ENCODE measurements at places on chromosomes 4 and X.

- no peaks in the 10 kb centered on the region for H3K4me1 ChIP-seq
- H3K4me3 ChIP-seq: peak overlapping the region; percentile 65
- no peaks in the 10 kb centered on the region for H3K27me3 ChIP-seq
Measured at GRCh38 chr4:37827030-37827685, 672 bp downstream of the PGM2 start.

GRCh38 chr4:102736636-102737549, 23.9 kb downstream of the MANBA start:
- no peak for DNase-seq
- H3K27ac ChIP-seq: no peak overlapping the region
- peaks cover 2% of the 10 kb centered on the region for H3K4me1 ChIP-seq
- H3K4me3 ChIP-seq: no peak overlapping the region
- no peaks in the 10 kb centered on the region for H3K36me3 ChIP-seq

DNA sequence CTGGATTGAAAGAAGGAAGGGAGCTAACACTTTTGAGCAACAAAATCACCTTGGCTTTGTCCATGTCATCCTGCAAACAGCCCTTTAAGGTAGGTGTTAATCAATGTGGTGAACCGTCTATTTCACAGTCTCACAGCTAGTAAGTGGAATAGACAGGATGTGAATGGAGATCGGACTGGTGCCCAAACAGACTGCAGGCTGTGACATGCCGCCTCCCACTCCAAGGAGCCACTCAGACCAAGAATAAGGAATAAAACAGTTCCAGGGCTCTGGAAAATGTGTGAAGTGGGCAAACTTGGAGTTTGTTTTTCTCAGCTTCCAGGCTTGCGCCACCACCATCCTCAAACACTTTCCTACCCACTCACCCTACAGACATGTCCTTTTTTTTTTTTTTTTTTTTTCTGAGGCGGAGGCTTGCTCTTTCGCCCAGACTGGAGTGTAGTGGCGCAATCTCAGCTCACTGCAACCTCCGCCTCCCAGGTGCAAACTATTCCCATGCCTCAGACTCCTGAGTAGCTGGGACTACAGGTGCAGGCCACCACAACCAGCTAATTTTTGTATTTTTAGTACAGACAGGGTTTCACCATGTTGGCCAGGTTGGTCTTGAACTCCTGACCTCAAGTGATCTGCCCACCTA, 57.7 kb upstream of the SEC24B start:
- no peak overlapping the region for H3K4me3 ChIP-seq
- no peaks in the 10 kb centered on the region for H3K36me3 ChIP-seq
- no peaks in the 10 kb centered on the region for H3K27me3 ChIP-seq
- no peaks in the 10 kb centered on the region for H3K4me1 ChIP-seq

GRCh38 chr4:92521941-92522340, 218.2 kb downstream of the GRID2 start:
- H3K27ac ChIP-seq: no peak overlapping the region
- H3K4me1 ChIP-seq: peaks cover 3% of the 10 kb centered on the region
- H3K4me3 ChIP-seq: no peak overlapping the region
- H3K36me3 ChIP-seq: no peaks in the 10 kb centered on the region

DNA sequence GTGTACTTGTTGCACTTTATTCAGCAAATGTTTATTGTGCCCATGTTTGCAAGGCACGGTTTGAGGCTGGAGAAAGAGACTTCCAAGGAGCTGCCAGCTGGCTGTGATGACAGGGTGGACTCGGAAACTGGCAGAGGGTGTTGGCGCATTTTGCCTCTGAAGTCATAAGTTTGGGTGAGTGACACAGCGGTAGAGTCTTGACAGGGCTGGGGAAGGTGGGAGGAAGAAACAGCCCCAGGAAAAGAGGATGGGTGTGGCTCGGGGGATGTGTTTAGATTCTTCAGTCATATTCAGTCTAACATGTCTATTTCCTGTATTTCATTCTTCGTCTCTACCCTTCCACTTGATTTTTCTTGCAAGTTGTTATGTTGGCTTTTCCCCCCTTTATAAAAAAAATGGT, 77.0 kb upstream of the STOX2 start:
- no peaks in the 10 kb centered on the region for H3K27me3 ChIP-seq
- H3K36me3 ChIP-seq: no peaks in the 10 kb centered on the region
- no peak for DNase-seq
- H3K4me3 ChIP-seq: no peak overlapping the region
- H3K4me1 ChIP-seq: peaks cover 1% of the 10 kb centered on the region

- H3K27ac ChIP-seq: no peak overlapping the region
- no peaks in the 10 kb centered on the region for H3K4me1 ChIP-seq
- no peak for DNase-seq
- no peaks in the 10 kb centered on the region for H3K36me3 ChIP-seq
- H3K27me3 ChIP-seq: no peaks in the 10 kb centered on the region
Measured at GRCh38 chr4:74387790-74388189, 22.8 kb downstream of the EREG start.

DNA sequence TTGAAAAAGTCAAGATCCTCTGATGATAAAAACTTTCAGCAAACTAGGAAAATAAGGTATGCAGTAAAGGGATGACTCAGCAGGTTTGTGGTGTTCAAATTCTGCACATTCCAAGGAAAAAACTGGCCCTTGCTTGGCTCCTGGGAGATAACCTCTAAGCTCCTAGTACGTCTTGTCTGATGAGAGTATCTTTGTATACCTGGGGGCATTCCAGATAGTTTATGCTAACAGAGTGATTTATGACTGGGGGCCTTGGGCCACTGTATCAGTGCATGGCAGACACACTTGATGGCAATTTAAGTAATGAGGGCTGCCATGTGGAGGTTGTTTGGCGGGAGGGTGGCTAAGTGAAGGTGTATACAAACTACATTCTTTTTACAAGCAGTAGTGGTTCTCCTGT, 56.9 kb downstream of the NSG1 start:
- H3K27ac ChIP-seq: no peak overlapping the region
- no peak overlapping the region for H3K4me3 ChIP-seq
- H3K4me1 ChIP-seq: no peaks in the 10 kb centered on the region
- H3K27me3 ChIP-seq: no peaks in the 10 kb centered on the region

- no peaks in the 10 kb centered on the region for H3K27me3 ChIP-seq
- no peaks in the 10 kb centered on the region for H3K36me3 ChIP-seq
- DNase-seq: no peak
- no peak overlapping the region for H3K4me3 ChIP-seq
- no peak overlapping the region for H3K27ac ChIP-seq
Measured at GRCh38 chrX:66751136-66751782, 112.4 kb upstream of the EDA2R start.

DNA sequence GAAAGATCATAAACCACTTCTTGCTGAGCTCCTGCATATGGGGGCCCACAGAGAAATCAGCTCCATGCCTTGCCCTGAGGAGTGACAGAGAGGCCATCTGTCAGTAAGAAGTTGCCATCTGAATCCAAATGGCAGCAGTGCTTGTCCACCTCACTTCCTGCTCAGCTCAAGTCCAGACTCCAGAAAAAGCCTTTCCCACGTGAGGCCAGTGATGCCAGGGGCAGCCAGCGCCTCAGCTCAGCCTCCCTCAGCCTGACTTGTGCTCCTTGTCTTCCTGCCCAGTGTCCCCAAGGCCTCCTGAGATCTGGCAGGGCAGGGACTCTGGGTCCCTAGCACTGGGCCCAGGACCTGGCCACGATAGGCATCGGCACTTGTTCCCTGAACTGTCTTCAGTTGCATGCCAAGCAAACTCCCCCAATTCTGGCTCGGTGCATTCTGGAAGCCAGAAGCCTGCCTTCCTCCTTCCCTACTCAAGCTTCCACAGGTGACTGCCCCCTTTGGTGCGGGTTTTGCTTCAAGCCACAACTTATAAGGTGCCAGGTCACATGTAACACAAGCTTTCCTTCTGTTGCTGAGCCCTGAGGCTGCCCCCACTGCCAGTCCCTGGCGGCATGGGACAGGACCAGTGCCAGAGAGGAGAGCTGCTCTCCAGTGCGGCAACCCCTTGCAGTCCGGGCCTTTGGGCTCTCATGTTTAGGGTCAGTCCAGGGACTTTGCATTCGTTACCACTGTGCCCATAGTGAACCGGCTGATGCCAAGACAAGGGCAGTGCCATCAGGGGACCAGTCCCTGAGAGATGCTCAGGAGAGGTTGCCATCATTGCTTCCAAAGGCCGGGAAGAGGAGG, 2.2 kb downstream of the ZNF185 start:
- DNase-seq: no peak
- peaks cover 5% of the 10 kb centered on the region for H3K4me1 ChIP-seq
- no peak overlapping the region for H3K4me3 ChIP-seq

DNA sequence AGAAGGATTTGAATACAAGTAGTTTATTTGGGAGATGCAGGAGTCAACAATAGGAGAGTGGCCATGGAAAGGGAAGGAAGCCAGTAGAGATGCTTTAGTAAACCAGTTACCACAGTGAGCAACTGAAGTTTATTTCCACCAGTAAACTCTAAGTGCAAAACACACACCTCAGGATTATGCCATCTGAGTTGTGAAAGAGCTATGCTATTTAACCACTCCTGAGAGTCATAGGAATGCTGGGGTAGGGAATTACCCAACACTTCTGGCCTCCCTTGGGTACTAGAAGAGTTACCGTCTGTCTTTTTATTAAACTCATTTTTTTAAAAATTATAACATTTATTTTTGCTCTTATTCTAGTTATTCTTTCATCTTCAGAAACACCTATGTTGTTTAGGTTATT, 834.6 kb upstream of the AMOT start:
- no peaks in the 10 kb centered on the region for H3K36me3 ChIP-seq
- no peak overlapping the region for H3K4me3 ChIP-seq
- DNase-seq: no peak

- H3K36me3 ChIP-seq: no peaks in the 10 kb centered on the region
- no peaks in the 10 kb centered on the region for H3K27me3 ChIP-seq
- no peak for DNase-seq
Measured at GRCh38 chr4:151753056-151753455, 7.8 kb downstream of the GATB start.

DNA sequence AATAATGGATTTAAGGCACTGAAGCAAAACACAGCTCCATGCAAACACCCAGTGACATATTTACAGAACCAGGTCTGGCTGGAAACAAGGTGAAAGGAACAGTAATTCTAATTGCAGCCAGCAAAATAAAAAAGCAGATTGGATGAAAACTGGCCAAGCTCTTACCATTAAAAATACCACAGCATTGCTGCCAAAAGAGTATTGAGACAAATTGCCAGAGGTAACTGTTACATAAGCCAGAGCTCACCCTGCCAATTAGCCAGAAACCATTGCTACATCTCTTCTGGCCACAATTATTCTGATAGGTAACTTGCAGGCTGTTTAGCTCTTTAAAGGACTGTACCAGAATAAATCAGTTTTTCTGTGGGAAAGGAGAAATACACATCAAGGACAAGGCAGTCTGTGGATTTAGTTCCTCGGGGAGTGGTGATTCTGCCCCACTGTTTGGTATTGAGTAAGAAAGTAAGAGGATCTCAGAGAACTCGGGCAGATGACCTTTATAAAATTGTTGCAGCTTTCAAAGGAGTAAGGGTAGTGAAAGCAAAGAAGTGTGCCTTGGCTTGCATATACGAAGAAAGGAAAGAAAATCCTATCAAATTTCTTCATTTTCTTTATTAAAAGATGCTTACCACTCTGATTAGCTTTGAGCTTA, 369.5 kb downstream of the PPP3CA start:
- no peak overlapping the region for H3K27ac ChIP-seq
- H3K4me1 ChIP-seq: no peaks in the 10 kb centered on the region
- DNase-seq: no peak
- H3K4me3 ChIP-seq: no peak overlapping the region

- no peaks in the 10 kb centered on the region for H3K4me1 ChIP-seq
- H3K27ac ChIP-seq: no peak overlapping the region
- H3K36me3 ChIP-seq: no peaks in the 10 kb centered on the region
- no peak overlapping the region for H3K4me3 ChIP-seq
Measured at GRCh38 chr4:119729835-119730670, 101.4 kb upstream of the PDE5A start.

GRCh38 chr4:17327591-17327990, 184.3 kb downstream of the QDPR start:
- DNase-seq: no peak
- no peaks in the 10 kb centered on the region for H3K27me3 ChIP-seq
- no peaks in the 10 kb centered on the region for H3K36me3 ChIP-seq
- no peak overlapping the region for H3K4me3 ChIP-seq
- no peak overlapping the region for H3K27ac ChIP-seq
- H3K4me1 ChIP-seq: no peaks in the 10 kb centered on the region

DNA sequence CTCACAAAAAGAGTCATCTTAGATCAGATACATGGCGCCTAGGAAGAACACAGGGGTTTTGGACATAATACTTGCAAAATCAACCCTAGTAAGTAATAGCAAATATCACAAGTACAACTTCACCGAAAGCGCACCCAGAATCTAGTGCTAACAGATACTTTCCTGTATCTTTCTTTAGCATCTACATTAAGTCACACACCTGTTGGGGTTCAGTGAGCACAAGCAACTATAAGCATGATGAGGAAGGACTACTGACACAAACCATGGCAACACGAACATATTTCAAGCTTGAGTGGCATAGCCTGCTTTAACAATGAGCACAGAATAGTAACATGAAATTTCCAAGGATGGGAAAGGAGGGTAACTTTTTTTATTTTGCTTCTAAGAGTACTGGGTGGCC, 116.1 kb downstream of the GPC3 start:
- H3K27ac ChIP-seq: no peak overlapping the region
- H3K4me3 ChIP-seq: no peak overlapping the region
- no peaks in the 10 kb centered on the region for H3K27me3 ChIP-seq
- no peaks in the 10 kb centered on the region for H3K4me1 ChIP-seq
- no peak for DNase-seq

GRCh38 chr4:24912252-24913118, at the start of gene CCDC149:
CCDC149 (minus strand) TSS chr4:24913042; CDS start chr4:24912864, 178 bp downstream.
- H3K27ac ChIP-seq: no peak within 1 kb of the TSS
- H3K36me3 ChIP-seq: no peaks in the 10 kb centered on the region
- H3K4me1 ChIP-seq: peaks cover 4% of the 10 kb centered on the region

- no peak overlapping the region for H3K27ac ChIP-seq
- no peaks in the 10 kb centered on the region for H3K36me3 ChIP-seq
- H3K4me3 ChIP-seq: no peak overlapping the region
- H3K4me1 ChIP-seq: no peaks in the 10 kb centered on the region
Measured at GRCh38 chrX:80879916-80880315, 70.2 kb upstream of the BRWD3 start.

- no peak for DNase-seq
- no peak overlapping the region for H3K27ac ChIP-seq
- no peaks in the 10 kb centered on the region for H3K36me3 ChIP-seq
- no peaks in the 10 kb centered on the region for H3K27me3 ChIP-seq
Measured at GRCh38 chr4:160175064-160175643, 1072.3 kb downstream of the RAPGEF2 start.

DNA sequence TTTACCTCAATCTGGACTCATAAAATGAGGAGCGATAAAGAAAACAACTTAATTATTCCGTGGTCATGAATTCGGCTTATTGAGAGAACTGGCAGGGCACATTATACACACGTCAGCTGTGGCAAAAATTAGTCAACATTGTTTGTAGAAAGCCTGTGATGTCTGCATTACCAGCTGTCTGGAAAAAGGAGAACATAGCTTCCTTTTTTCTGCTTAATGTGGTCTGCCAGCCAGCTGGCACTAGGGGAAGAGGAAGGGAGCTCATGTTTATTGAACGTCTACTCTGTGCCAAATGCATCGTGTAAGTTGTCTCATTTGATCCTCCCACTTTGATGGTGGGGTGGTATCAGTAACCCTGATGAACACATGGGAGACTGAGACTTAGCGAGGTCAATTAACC, 367.6 kb downstream of the ARHGAP24 start:
- H3K4me1 ChIP-seq: no peaks in the 10 kb centered on the region
- H3K27ac ChIP-seq: no peak overlapping the region
- H3K4me3 ChIP-seq: no peak overlapping the region
- no peak for DNase-seq

GRCh38 chr4:2745981-2746806, 9.9 kb downstream of the TNIP2 start:
- no peaks in the 10 kb centered on the region for H3K27me3 ChIP-seq
- no peak for DNase-seq
- peaks cover 23% of the 10 kb centered on the region for H3K36me3 ChIP-seq
